Prostate gland (tissue), 2 donors: ENCODE measurements at places on chromosomes 5 and 9.

DNA sequence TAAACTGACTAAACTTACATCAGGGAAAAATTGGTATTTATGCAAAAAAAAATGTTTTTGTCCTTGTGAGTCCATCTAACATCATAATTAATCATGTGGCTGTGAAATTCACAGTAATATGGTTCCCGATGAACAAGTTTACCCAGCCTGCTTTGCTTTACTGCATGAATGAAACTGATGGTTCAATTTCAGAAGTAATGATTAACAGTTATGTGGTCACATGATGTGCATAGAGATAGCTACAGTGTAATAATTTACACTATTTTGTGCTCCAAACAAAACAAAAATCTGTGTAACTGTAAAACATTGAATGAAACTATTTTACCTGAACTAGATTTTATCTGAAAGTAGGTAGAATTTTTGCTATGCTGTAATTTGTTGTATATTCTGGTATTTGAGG is 16.6 kb upstream of the SRP19 start:
- no peaks in the 10 kb centered on the region for H3K4me1 ChIP-seq
- H3K36me3 ChIP-seq: no peaks in the 10 kb centered on the region
- H3K4me3 ChIP-seq: no peak overlapping the region
- H3K27ac ChIP-seq: no peak overlapping the region
- no peaks in the 10 kb centered on the region for H3K27me3 ChIP-seq
- no peak for DNase-seq

- H3K4me3 ChIP-seq: peak overlapping the region; percentile 28
- H3K27ac ChIP-seq: peak overlapping the region; percentile 64
- H3K36me3 ChIP-seq: no peaks in the 10 kb centered on the region
- no peaks in the 10 kb centered on the region for H3K27me3 ChIP-seq
- DNase-seq: peak; percentile 93
These were observed 22.2 kb upstream of the WWC1 start for GRCh38 chr5:168268949-168269936.

DNA sequence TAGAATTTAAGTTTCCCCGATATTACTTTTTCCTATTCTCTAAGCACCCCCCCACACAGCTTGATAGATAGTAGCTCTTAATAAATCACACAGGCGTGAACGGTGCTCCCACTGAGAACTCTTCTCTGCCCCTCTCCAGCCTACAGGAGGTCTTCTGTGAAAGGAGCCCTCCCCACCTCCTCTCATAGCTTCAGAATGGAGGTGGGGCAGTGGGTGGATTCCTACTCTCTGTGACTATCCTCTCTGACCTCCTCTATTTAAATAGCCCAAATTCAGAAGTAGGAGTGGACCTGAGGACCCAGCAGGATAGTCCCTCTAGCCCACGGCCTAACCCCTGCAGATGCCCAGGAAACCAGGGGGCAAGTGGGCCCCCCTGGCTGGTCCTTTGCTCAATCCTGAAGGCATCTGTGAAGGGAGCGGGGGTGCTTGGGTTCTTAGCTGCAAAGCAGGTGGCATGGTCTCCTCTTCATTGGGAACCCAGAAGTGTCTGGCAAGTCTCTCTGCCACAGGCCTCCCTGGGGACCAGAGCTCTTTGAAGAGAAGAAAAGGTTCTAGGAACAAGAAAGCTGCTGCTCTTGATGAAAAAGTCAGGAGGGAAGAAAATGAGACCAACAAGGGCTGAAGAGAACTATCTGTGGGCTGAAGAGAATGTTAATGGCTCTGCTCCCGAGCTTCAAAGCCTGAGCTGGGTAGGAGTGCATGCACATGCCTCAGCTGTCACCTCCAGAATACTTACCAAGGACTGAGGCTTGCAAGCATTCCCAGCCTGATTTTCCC is 21.1 kb upstream of the HSPA9 start:
- no peaks in the 10 kb centered on the region for H3K4me1 ChIP-seq
- H3K36me3 ChIP-seq: no peaks in the 10 kb centered on the region
- H3K27me3 ChIP-seq: no peaks in the 10 kb centered on the region
- no peak for DNase-seq
- no peak overlapping the region for H3K27ac ChIP-seq

DNA sequence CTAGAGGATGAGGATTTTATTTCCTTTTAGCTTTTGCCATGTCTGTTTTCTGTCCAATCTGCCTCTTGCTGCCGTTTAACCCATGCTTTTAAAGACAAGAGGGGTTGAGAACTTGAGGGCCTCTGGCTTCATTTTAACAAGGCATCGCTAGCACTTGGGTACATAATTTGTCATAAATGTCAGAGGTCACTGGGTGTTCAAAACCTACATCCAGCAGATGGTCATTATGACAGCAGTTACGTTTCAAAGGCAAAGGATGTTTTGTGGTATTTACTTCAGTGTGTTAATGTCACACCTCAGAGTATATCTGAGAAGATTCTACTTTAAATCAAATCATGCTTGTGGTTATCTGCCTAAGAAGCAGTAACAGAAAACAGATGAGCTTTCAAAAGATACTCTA is 918.3 kb downstream of the NR2F1-AS1 start:
- H3K27ac ChIP-seq: no peak overlapping the region
- H3K27me3 ChIP-seq: no peaks in the 10 kb centered on the region
- H3K4me3 ChIP-seq: no peak overlapping the region
- no peaks in the 10 kb centered on the region for H3K36me3 ChIP-seq

- H3K27me3 ChIP-seq: no peaks in the 10 kb centered on the region
- H3K4me1 ChIP-seq: peaks cover 3% of the 10 kb centered on the region
- H3K27ac ChIP-seq: no peak overlapping the region
- H3K4me3 ChIP-seq: no peak overlapping the region
These were observed 73.4 kb downstream of the ANGPTL2 start for GRCh38 chr9:127049044-127049443.

DNA sequence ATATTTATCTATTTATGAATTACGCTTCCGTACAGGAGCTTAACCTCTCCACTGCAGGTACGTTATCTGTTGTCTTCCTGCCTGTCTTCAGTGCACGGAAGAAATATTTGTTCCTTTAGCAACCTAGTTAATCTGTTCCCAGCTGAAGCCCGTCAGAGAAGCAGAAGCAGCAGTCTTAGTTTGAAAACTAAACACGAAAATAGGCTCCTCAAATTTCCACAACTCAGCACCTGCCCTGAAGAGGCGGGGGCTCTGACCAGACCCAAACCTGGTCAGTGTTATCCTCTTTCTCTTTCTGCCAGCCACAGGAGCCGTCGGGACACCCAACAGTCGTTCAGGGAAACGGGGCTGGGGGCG is 462 bp downstream of the NUDCD2 start:
- H3K4me3 ChIP-seq: peak overlapping the region; percentile 59
- DNase-seq: no peak
- no peaks in the 10 kb centered on the region for H3K4me1 ChIP-seq
- H3K27me3 ChIP-seq: no peaks in the 10 kb centered on the region
- H3K36me3 ChIP-seq: no peaks in the 10 kb centered on the region

- H3K4me3 ChIP-seq: no peak overlapping the region
- H3K27ac ChIP-seq: no peak overlapping the region
- DNase-seq: no peak
- H3K36me3 ChIP-seq: no peaks in the 10 kb centered on the region
These were observed 36.6 kb downstream of the NCS1 start for GRCh38 chr9:130208600-130209347.

GRCh38 chr9:77158772-77159513 is 18.4 kb upstream of the VPS13A start:
- H3K27ac ChIP-seq: no peak overlapping the region
- DNase-seq: no peak
- H3K27me3 ChIP-seq: no peaks in the 10 kb centered on the region
- no peak overlapping the region for H3K4me3 ChIP-seq

GRCh38 chr5:56610093-56610698 is 205.2 kb upstream of the MAP3K1 start:
- no peak overlapping the region for H3K4me3 ChIP-seq
- no peaks in the 10 kb centered on the region for H3K4me1 ChIP-seq
- no peak for DNase-seq

DNA sequence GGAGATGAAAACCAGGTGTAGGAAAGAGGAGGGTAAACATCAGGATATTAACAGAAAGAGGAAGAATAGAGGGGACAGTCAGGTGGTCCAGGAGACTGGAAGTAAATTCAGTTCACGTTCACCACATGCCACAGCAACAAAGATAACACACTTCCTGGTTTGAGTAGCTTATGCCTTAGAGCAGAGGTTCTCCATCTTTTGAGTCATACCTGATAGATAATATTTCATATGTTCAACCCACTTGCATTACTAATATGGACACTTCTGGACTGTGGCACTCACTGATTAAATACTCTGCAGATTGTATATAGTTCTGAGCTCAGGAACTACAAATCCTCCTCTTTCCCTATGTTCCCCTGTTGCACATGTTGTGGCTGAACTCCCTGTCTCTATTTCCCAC is 179.9 kb upstream of the NR3C1 start:
- no peaks in the 10 kb centered on the region for H3K4me1 ChIP-seq
- no peak overlapping the region for H3K27ac ChIP-seq
- DNase-seq: no peak

DNA sequence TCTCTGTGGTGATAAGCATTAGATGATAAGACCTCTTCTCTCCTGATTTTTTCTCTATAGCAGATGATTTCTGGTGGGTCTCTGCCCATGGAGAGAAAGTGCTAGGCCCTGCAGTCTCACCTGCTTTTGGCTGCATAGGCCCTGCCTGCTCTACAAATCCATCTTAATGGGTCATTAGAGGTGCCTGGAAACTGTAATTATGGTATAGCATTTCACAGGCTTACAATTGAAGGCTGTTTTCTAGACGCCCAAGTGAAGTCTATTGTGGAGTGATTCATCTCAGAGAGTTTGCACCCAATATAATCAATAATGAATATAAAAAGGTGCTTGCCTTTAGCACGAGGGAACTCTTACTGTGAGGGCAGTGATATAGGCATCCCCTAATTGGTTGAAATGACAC is 33.8 kb downstream of the NEUROG1 start:
- H3K4me3 ChIP-seq: no peak overlapping the region
- no peak for DNase-seq
- H3K36me3 ChIP-seq: no peaks in the 10 kb centered on the region

GRCh38 chr9:23477908-23478307 is 348.1 kb downstream of the ELAVL2 start:
- no peaks in the 10 kb centered on the region for H3K36me3 ChIP-seq
- H3K27me3 ChIP-seq: no peaks in the 10 kb centered on the region

GRCh38 chr5:110092955-110093785 is 403.4 kb downstream of the MAN2A1 start:
- no peak for DNase-seq
- no peaks in the 10 kb centered on the region for H3K4me1 ChIP-seq
- H3K27ac ChIP-seq: no peak overlapping the region
- H3K36me3 ChIP-seq: no peaks in the 10 kb centered on the region

DNA sequence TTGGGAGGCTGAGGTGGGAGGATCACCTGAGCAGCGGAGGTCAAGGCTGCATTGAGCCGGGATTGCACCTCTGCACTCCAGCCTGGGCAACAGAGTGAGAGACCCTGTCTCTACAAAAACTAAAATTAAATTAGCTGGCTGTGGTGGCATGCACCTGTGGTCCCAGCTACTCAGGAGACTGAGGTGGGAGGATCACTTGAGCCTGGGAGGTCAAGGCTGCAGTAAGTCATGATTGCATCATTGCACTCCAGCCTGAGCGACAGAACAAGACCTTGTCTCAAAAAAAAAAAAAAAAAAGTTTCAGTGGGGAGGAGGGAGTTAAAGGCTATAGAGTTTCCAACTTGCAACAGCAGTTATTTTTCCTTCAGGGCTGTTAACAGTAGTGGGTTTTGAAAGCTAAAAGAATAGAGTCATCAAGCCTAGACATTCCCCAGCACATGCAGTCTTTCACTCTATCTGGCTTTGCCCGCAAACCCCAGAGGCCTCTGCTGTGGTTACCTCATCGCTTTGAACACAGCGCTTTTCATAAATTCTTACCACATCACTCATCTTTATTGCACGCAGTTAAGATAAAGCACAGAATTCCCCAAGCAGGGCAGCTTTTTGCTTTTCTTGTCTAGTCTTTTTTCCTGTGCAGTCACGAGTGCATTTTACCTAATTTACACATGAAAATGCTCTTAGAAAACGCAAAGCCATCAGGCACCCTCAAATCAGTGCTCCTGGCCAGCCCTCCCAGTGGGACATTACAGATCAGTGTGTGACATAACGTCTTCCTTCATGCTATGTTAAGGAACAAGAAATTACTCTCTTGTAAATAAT is 8.7 kb upstream of the SLC2A8 start:
- DNase-seq: no peak
- no peaks in the 10 kb centered on the region for H3K27me3 ChIP-seq
- no peak overlapping the region for H3K4me3 ChIP-seq
- H3K36me3 ChIP-seq: no peaks in the 10 kb centered on the region

DNA sequence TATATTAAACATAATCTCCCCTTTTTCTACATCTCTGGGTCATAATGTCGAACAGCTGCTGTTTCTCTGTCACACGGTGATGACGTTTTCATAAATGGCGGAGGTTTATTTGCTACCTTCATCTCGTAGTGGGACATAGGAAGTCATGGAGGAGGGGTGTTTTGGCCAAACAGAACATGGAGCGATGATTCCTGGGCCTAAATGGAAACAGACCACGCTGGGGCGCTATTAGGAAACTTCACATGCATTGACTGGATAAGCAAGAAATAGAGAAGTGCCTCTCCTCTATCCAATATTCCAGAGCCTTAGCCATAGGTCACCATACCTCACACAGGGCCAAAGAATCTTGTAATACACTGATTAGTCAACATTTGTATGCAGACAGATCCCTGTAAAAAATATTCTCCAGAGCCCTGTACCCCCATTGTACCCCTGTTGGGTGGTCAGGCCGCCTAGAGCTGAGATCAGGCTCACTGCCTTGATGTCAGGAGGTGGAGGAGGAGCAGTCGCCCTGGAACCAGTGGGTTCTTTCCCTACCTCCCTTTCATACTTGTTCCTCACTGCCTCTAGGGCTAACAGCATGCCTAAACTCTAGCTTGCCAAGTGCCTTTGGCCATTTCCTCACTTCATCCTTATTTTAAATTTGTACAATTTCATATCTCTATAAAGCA is 77.8 kb upstream of the SPIN1 start:
- H3K27ac ChIP-seq: no peak overlapping the region
- no peak for DNase-seq
- no peak overlapping the region for H3K4me3 ChIP-seq
- no peaks in the 10 kb centered on the region for H3K36me3 ChIP-seq
- no peaks in the 10 kb centered on the region for H3K4me1 ChIP-seq

GRCh38 chr5:118657576-118657975 is 330.8 kb downstream of the DTWD2 start:
- no peaks in the 10 kb centered on the region for H3K27me3 ChIP-seq
- no peak overlapping the region for H3K27ac ChIP-seq
- H3K4me1 ChIP-seq: no peaks in the 10 kb centered on the region
- no peak overlapping the region for H3K4me3 ChIP-seq

DNA sequence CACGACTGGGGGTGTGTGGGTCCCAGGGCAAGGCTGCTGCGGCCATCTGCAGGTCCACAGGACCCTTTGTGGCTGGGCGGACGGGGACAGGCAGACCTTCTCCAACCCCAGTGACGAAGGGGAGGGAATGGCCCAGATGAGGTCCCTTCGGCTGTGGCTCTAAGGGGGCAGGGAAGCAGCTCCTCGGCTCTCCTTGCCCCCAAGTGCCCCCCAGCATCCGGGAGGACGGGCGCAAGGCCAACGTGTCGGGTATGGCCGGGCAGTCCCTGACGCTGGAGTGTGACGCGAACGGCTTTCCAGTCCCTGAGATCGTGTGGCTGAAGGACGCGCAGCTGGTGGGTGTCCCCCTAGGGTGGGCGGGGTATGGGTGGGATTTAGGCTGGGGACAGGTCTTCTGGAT is 82.8 kb downstream of the HMCN2 start:
- no peaks in the 10 kb centered on the region for H3K36me3 ChIP-seq
- DNase-seq: no peak
- no peaks in the 10 kb centered on the region for H3K4me1 ChIP-seq
- no peak overlapping the region for H3K4me3 ChIP-seq

- peak; percentile 16 for DNase-seq
- H3K4me1 ChIP-seq: no peaks in the 10 kb centered on the region
- H3K36me3 ChIP-seq: no peaks in the 10 kb centered on the region
- no peaks in the 10 kb centered on the region for H3K27me3 ChIP-seq
These were observed 43.3 kb upstream of the NCS1 start for GRCh38 chr9:130128733-130129431.
